COLO829 (cell line): ENCODE measurements at places on chromosomes 12 and 14.

GRCh38 chr12:102562836-102563425 is 82.6 kb upstream of the IGF1 start:
- DNase-seq, result no peak

DNA sequence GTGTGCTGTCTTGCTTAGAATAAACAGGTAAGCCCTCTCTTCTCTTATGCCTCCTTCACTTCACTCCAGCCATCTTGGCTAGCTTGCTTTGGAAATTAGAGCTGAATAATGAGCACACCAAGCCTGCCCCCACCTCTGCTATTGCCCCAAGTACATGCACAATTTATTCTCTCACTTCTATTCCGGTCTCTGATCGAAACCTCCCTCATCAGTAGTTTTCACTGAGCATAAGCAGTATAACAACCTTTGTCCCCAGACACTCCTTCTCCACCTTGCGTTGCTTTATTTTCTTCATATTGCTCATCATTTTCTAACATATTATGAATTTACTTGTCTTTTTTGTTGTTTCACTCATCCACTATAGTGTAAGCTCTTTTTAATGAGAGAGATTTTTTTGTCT is 253.4 kb downstream of the GXYLT1 start:
- no peak for DNase-seq

DNA sequence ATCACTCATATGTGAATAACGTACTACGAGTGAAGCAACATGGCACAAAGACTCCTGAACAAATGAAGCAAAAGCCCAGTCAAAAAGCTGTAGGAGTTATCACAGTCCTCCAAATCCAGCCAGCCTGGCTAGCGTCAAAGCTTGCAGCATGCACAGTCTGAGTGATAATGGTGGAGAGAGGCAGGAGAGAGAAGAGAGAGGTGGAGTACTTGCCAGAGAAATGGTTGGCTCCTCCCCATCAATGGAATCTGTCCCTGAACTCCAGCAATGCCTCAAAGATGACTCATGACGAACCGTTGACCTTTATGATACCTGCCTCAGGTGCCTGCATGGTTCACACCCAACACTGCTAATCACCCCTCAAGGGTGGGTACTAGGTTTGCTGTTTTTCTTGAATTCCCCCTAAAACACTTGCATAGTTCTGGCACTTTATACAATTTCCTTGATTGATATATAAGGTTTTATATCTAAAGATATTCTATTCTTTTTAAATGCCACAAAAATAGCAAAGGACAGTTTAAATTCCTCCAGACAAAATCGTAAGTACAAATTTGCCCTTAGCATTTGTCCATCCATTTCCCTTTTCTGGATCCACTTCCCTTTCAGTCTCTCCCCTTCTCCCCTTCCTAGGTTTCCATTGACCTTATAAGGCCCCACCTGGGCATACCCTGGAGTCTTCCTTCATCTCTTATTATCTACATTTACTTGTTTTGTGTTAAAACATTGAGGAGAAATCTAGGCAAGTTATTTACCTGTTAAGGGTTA is 10.2 kb downstream of the ARHGDIB start:
- no peak for DNase-seq

GRCh38 chr14:66237741-66238140 is 248.4 kb upstream of the CCDC196 start:
- DNase-seq, result no peak

DNA sequence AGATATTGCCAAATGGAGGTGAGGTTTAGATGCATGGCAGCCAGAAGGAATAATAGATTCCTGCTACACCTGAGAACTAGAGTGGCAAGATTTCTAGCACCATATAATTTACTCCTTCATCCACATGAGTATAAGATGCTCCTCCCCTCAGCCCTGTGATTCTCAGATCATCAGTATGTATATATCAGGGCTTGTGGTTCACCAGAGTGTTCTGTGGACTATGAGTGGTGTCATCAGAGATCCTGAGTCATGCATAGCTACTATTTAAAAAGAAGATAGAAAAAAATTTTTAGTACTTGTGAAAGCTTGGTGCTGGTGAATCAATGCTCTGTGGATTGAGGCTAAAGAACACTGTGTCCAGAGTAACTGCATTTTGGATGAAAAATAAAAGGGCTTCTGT is 285.9 kb downstream of the BMP4 start:
- DNase-seq, result no peak

- no peak for DNase-seq
Measured at GRCh38 chr12:124570810-124571209, 3.4 kb upstream of the NCOR2 start.

DNA sequence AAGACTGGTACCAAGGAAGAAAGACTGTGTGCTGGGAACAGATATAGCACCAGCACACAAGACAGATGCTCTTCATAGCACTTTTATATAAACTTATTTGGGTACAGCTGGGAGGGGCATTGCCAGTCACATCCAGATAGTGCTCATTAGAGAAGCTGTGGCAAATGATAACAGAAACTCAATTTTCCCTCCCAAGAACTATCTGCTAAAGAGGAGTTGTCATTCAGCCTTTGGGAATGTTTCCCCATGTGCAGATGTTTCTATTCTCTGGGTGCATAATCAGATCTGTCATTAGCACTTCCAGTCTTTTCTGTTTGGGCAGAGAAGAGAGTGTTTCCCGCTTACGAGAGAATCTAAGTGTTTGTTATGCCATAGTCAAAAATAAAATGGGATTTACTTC is 714.9 kb upstream of the MDGA2 start:
- DNase-seq, result no peak

DNA sequence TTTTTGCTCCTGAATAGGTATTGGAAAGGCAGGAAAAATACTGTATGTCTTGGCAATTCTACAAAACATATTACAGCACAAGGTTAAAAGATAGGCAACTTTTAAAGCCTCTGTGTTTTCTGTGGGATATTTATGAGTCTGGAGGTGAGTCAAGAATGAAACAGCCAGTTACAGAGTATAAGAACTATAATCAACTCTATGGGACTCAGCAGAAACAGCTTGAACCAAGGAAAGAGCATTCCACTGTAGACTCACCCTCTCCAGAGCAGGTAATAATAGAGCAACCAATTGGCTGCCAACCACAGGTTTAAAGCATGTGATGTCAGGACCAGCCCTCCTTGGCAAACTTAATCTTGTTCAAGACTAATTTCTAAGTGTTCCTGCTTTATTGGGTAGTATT is 100.5 kb upstream of the MDM1 start:
- DNase-seq, result no peak

DNA sequence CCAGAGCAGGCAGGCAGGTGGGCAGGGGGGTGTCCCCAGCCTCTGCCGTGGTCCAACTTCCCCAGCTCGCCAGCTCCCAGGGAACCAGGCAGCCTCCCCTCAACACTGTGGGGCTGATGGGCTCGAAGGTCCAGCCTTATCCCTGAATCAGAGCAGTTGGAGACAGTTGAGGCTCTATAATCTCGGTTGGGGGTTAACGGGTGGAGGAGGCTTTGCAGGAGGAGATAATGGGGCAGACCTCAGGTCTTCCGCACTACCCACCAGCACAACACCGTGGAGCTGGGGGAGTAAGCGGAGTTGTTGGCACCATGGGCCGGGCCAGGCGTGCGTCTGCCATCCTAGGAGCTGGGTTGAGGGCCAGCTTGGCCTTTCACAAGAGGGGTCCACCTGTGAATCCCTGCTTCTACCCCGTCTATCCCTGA is 13.9 kb upstream of the HDAC7 start:
- no peak for DNase-seq

GRCh38 chr14:24576771-24577170 is 721 bp upstream of the CTSG start:
- no peak for DNase-seq

- no peak for DNase-seq
Measured at GRCh38 chr12:14953752-14954151, 7.6 kb downstream of the ARHGDIB start.

GRCh38 chr14:96309896-96310330 is 53.2 kb downstream of the ATG2B start:
- no peak for DNase-seq

GRCh38 chr12:16034136-16034817 is 123.1 kb downstream of the DERA start:
- DNase-seq, result no peak

GRCh38 chr12:53497461-53497860 is 1.8 kb downstream of the MAP3K12 start:
- DNase-seq, result no peak

GRCh38 chr12:57766464-57767304 is at the start of gene CYP27B1:
Gene CYP27B1, minus strand, starts transcription at chr12:57767078. Its CDS starts 37 bp downstream, at chr12:57767041.
- no peak for DNase-seq

GRCh38 chr12:6387541-6387940 is 3.6 kb downstream of the LTBR start:
- no peak for DNase-seq

GRCh38 chr12:119870457-119870856 is 6.7 kb downstream of the CIT start:
- no peak for DNase-seq

GRCh38 chr14:98548071-98548686 is 723.8 kb downstream of the BCL11B start:
- no peak for DNase-seq

DNA sequence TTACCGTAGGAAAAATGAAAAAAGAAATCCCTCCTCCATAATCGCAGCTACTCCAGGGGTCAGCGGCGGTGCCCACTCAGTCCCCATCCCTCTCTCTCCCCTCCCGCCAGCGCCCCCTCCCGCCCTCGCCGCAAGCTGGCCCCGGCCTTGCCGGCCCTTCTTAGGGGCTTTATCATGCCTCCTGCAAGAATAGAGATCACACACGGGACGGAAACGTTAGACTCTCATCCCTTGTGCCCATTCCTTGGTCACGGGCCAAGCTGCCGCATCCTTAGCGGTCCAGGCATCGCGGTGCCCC is 692 bp upstream of the COX14 start:
- DNase-seq, result no peak

GRCh38 chr12:93183940-93184671 is 193.6 kb upstream of the NUDT4 start:
- DNase-seq, result no peak

DNA sequence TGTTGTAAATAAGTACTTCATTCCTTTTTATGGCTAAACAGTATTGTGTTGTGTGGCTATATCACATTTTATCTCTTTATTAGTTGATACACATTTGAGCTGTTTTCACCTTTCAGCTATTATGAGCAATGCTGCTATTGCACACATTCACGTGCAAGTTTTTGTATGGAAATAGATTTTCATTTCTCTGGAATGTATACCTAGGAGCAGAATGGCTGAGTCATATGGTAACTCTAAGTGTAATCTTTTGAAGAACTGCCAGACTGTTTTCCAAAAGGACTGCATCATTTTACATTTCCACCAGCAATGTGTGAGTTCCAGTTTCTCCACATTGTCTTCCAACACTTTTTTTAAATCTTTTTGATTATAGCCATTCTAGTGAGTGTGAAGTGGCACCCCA is 134.0 kb downstream of the SRGAP1 start:
- no peak for DNase-seq

- peak; percentile 52 for DNase-seq
Measured at GRCh38 chr12:105053116-105053572, 31.1 kb downstream of the ALDH1L2 start.
